ENCODE measurements at places on chromosomes 16 and 17.

DNA sequence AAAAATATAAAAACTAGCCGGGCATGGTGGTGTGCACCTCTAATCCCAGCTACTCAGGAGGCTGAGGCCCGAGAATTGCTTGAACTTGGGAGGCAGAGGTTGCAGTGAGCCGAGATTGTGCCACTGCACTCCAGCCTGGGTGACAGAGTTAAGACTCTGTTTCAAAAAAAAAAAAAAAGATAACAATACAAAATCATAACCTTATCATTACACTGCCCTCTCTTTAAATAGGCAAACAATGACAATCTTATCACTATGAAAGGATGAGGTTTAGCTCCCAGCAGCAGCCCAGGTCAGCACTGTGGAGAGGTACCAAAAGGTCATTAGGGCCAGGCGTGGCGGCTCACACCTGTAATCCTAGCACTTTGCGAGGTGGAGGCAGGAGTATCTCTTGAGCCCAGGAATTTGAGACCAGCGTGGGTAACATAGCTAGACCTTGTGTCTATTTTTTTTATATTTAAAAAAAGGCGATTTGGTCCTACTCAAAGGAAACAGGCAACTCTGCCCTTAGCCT, 3.5 kb upstream of the DPEP2NB start:
- no peak for DNase-seq
- H3K4me3 ChIP-seq: no peak overlapping the region
- peaks cover 26% of the 10 kb centered on the region for H3K36me3 ChIP-seq
- no peaks in the 10 kb centered on the region for H3K27me3 ChIP-seq

- H3K27me3 ChIP-seq: no peaks in the 10 kb centered on the region
- H3K4me1 ChIP-seq: no peaks in the 10 kb centered on the region
- H3K4me3 ChIP-seq: no peak overlapping the region
- H3K36me3 ChIP-seq: no peaks in the 10 kb centered on the region
- H3K27ac ChIP-seq: no peak overlapping the region
Measured at GRCh38 chr16:71216714-71217113, 13.8 kb downstream of the HYDIN start.

- H3K4me1 ChIP-seq: peaks cover 4% of the 10 kb centered on the region
- H3K27ac ChIP-seq: no peak overlapping the region
Measured at GRCh38 chr17:72419866-72420774, 299.3 kb downstream of the SOX9 start.

GRCh38 chr16:88983771-88984687, 7.0 kb upstream of the CBFA2T3 start:
- H3K27me3 ChIP-seq: peaks cover 2% of the 10 kb centered on the region
- no peak overlapping the region for H3K4me3 ChIP-seq
- H3K36me3 ChIP-seq: no peaks in the 10 kb centered on the region
- H3K27ac ChIP-seq: no peak overlapping the region
- H3K4me1 ChIP-seq: no peaks in the 10 kb centered on the region
- DNase-seq: no peak

DNA sequence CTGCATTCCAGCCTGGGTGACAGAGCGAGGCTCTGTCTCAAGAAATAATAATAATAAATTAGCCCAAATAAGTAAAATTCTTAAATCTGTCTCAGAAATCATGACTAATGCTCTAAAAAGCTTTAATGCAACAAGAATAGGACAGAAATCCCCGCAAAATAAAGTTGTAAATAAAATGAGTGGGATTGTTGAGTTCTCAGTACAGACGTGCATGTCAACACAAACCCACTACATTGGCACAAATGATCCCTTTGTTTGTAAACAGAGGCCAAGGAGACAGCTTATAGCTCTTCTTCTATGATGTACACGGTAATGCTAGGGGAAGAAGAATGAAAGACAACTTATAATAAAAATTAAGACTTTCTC, 6.0 kb downstream of the STAT5B start:
- peaks cover 71% of the 10 kb centered on the region for H3K4me1 ChIP-seq
- H3K36me3 ChIP-seq: peaks cover 67% of the 10 kb centered on the region
- DNase-seq: no peak
- H3K4me3 ChIP-seq: peak overlapping the region; percentile 10
- no peaks in the 10 kb centered on the region for H3K27me3 ChIP-seq

GRCh38 chr17:20159406-20160069, 150.4 kb downstream of the SPECC1 start:
- H3K27me3 ChIP-seq: peaks cover 13% of the 10 kb centered on the region
- DNase-seq: no peak
- H3K4me3 ChIP-seq: no peak overlapping the region
- H3K27ac ChIP-seq: no peak overlapping the region
- peaks cover 3% of the 10 kb centered on the region for H3K4me1 ChIP-seq
- no peaks in the 10 kb centered on the region for H3K36me3 ChIP-seq

DNA sequence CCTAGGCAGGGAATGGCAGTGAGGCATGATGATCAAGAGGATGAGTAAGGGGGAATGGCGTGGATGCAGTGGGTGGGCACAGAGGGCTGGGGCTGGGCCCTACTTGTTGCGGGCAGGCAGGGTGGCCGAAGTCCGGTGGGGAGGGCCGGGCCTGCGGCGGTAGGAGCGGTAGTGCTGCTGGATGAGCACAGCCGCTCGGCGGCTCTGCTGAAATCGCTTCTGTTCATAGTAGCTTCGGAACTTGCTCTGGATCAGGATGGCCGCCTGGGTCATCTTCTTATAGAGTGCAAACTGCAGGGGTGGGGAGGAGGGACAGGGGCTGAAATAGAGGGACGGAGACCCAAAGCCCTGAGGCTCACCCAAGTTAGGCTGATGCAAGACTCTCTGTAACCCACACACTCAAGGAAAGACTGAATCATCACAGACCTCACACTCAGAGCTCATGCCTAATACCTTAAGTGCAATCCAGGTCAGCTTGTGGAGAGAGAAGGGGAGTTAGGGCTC, 1.5 kb upstream of the SPAG7 start:
- H3K4me1 ChIP-seq: peaks cover 35% of the 10 kb centered on the region
- no peak overlapping the region for H3K4me3 ChIP-seq
- H3K36me3 ChIP-seq: peaks cover 34% of the 10 kb centered on the region

DNA sequence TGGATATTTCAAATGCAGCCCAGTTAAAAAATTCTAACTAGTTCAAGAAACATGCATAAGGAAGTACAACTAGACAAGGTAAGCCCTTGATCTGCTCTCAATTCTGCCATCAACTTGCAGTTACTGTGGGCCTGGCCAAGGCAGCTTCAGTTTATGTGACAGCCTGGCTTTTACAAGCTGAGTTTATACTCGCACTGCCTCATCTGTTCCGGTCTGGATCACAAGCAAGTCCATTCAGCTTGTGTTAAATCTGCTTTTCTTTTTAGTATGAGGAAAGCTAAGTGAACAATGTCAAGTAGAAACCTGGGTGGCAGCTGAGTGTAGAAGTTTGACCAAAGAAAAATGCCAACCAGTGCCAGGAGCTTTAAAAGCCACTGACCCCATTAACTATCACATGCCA, 76.6 kb upstream of the CORO6 start:
- H3K4me3 ChIP-seq: no peak overlapping the region
- no peak overlapping the region for H3K27ac ChIP-seq
- peaks cover 16% of the 10 kb centered on the region for H3K4me1 ChIP-seq
- no peaks in the 10 kb centered on the region for H3K27me3 ChIP-seq
- H3K36me3 ChIP-seq: peaks cover 45% of the 10 kb centered on the region
- no peak for DNase-seq

DNA sequence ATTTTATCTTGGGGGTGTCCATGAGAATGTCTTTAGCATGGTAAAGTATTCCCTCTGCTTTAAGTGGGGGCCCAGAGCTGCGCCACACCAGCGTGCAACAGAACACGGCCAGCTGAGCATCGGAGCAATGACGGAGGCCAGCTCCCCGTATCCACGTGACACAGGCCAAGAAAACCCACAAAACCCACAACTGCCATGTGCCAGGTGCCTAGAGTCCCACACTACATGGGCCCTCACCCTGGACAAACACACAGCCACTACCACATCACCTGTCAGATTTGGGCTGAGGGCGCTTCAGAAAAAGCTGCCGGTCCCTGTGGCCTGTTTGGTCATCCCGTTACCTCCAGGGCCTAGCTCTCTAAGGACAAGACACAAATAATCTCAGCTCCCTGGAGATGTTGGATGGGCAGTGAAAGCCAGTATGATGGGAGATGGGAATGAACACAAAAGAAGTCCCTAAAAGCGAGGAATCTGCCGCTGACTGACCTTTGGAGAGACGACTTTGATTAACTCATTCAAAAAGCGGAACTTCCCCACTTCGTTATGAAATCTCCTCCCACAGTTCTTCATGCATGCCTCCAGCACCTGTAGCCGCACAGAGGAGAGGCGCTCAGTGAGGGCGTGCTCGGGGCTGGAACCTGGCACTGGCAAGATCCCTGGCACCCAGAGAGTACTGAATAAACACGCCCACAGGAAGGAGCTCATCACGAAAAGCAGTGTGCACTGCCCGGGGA, 17.1 kb downstream of the GGA3 start:
- H3K36me3 ChIP-seq: peaks cover 69% of the 10 kb centered on the region
- H3K4me1 ChIP-seq: peaks cover 33% of the 10 kb centered on the region
- no peak overlapping the region for H3K4me3 ChIP-seq

DNA sequence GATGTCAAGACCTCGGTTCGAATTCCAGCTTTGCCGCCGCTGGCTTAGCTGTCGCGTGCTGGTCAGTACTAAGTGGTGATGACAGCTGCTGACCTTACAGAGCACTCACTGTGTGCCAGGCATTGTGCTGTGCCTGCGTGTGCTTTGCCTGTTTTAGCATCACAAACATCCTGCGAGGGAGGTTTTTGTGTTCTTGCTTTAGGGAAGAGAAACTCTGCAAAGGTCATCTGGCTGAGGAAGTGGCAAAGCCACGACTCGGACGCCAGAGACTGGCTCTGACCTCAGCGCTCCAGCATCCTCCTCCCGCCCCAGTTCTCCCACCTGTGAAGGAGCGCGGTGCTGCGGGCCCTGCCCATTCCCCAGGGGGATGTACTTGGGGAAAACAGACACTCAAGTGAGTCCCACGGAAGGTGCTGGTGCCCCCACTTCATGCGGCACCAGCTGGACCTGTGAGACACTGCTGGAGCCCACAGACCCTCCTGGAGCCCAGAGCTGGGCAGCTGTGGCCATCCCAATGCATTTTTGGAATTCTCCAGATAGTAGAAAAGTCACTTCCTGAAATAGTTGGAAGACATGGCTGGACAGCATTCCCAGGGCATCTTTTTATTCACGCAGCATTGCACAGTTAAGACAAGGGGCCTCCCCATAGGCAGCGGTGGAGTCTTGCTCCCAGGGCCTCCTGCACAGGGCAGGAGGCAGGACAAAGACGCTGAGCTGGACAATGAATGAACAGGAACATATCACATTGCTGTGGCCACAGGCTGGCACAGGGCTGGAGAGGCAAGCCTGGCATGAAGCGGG, 20.0 kb upstream of the HERPUD1 start:
- no peak for DNase-seq
- no peaks in the 10 kb centered on the region for H3K27me3 ChIP-seq
- H3K4me3 ChIP-seq: no peak overlapping the region

DNA sequence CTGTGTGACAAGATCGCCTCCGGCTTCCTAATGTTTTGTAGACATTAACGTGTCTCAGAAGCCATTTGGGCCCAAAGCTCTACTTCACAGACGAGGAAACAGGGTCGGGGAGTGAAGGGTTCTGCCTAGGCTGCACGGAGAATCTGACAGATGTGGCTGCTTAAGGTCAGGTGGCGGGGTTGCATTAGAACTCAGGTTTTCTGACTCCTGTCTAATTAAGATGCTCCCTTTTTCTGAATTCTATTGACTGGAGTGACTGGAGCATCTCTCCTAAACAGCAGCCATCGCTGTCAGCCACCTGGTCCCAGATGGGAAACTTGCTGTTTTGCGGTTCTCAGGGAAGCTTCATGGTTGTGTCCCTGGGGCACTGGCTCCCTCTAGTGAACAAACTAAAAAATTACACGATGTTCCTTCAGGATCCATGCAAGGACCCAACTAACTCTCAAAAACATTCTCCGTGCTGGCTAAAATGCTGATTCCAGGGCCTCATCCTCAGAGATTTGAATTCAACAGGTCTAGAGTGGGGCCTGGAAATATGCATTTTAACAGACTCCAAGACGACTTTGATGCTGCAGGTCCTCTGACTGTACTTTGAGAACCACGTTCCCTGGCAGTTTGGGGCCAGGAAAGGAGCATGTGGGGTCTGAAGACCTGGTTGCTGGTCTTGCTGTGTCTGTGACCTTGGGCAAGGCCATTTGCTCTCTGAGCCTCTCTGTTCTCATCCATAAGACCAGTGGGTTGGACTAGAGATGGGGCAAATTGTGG, 117.4 kb downstream of the IRF8 start:
- H3K4me1 ChIP-seq: peaks cover 2% of the 10 kb centered on the region
- no peak overlapping the region for H3K4me3 ChIP-seq
- peaks cover 4% of the 10 kb centered on the region for H3K27me3 ChIP-seq
- peaks cover 3% of the 10 kb centered on the region for H3K36me3 ChIP-seq

DNA sequence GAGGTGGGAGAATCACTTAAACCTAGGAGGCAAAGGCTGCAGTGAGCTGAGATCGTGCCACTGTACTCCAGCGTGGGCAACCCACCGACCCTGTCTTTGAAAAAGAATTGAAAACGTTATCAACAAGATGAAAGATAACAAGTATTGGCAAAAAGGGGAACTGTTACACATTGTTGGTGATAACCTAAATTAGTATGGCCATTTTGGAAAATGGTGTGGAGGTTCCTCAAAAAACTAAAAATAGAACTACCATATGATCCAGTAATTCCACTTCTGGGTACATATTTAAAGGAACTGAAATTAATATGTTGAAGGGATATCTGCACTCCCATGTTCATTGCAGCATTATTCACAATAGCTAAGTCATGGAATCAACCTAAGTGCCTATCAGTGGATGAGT, 61.0 kb downstream of the ABHD15 start:
- H3K27me3 ChIP-seq: no peaks in the 10 kb centered on the region
- no peak overlapping the region for H3K27ac ChIP-seq
- H3K4me3 ChIP-seq: no peak overlapping the region
- no peak for DNase-seq

GRCh38 chr17:49577650-49577934, 1.9 kb downstream of the NXPH3 start:
- no peak for DNase-seq
- no peak overlapping the region for H3K4me3 ChIP-seq
- no peaks in the 10 kb centered on the region for H3K36me3 ChIP-seq
- H3K4me1 ChIP-seq: peaks cover 3% of the 10 kb centered on the region
- no peak overlapping the region for H3K27ac ChIP-seq
- peaks cover 42% of the 10 kb centered on the region for H3K27me3 ChIP-seq

GRCh38 chr16:67451704-67452435, 20.9 kb downstream of the HSD11B2 start:
- H3K36me3 ChIP-seq: peaks cover 3% of the 10 kb centered on the region
- DNase-seq: no peak
- no peaks in the 10 kb centered on the region for H3K27me3 ChIP-seq

DNA sequence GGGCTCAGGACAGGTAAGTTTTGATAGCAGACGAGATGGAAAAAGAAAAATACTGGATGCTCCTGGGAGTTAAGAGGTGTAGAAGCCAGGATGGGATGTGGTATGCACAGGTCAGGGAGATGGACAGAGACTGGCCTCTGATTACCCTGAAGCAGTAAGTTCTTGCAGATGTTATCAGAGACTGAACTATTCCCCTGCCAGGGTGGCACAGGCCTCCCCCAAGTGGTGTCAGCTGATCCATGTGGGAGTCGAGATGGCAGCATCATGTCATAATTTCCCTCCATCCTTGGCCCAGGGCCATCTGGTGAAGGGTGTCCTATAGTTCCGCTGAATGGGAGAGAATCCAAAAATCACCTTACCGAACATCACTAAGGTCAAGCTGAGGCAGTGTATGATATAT, 14.1 kb upstream of the NKD1 start:
- DNase-seq: no peak
- H3K27me3 ChIP-seq: peaks cover 8% of the 10 kb centered on the region
- H3K4me1 ChIP-seq: no peaks in the 10 kb centered on the region
- no peak overlapping the region for H3K27ac ChIP-seq
- H3K36me3 ChIP-seq: no peaks in the 10 kb centered on the region
- H3K4me3 ChIP-seq: no peak overlapping the region

GRCh38 chr16:67538666-67539101, 10.1 kb downstream of the RIPOR1 start:
- H3K4me3 ChIP-seq: peak overlapping the region; percentile 55
- H3K27ac ChIP-seq: no peak overlapping the region
- H3K36me3 ChIP-seq: peaks cover 11% of the 10 kb centered on the region
- peaks cover 21% of the 10 kb centered on the region for H3K4me1 ChIP-seq
